GM12864 (cell line): ENCODE measurements at places on chromosomes 12 and 14.
A peak's percentile ranks its signal among the peaks of the same experiment; 100 is the strongest.

- no peak for DNase-seq
Observed at GRCh38 chr14:60722357-60723115, 1.6 kb downstream of the SIX4 start.

GRCh38 chr14:23537351-23538049 is 14.1 kb downstream of the ZFHX2 start:
- no peak for DNase-seq

DNA sequence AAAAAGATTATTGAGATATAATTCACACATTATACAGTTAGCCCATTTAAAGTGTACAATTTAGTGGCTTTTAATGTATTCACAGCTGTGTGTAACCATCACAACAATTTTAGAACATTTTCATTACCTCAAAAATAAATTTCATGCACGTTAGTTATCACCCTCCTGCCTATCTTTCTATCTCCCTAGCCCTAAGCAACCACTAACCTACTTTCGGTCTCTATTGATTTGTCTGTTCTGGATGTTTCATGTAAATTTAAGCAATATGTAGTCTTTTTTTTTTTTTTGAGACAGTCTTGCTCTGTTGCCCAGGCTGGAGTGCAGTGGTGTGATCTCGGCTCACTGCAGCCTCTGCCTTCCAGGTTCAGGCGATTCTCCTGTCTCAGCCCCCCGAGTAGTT is 439.4 kb downstream of the PCNX1 start:
- no peak for DNase-seq

- DNase-seq, result no peak
Observed at GRCh38 chr14:74360163-74360562, 11.9 kb downstream of the VRTN start.

DNA sequence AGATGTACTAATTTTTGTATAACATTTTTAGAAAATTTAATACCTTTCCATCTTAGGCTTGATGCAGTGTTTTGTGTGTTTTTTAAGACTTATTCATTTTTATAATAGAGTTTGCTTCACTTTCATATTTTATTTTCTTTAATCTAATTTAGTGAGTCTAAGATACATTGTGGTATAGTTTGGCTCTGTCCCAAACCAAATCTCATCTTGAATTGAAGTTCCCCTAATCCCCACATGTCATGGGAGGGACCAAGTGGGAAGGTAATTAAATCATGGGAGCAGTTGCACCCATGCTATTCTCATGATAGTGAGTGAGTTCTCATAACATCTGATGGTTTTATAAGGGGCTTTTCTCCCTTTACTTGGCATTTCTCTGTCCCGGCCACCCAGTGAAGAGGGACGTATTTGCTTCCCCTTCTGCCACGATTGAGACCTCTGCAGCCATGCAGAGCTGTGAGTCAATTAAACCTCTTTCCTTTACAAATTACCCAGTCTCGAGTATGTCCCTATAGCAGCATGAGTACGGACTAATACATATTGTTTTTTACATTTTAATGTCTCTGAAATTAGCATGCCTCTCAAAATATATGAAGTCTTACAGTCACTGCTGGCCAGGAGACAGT is 34.9 kb downstream of the GABARAPL1 start:
- DNase-seq, result no peak

- DNase-seq, result no peak
Observed at GRCh38 chr14:61513986-61514830, 181.1 kb upstream of the HIF1A start.

DNA sequence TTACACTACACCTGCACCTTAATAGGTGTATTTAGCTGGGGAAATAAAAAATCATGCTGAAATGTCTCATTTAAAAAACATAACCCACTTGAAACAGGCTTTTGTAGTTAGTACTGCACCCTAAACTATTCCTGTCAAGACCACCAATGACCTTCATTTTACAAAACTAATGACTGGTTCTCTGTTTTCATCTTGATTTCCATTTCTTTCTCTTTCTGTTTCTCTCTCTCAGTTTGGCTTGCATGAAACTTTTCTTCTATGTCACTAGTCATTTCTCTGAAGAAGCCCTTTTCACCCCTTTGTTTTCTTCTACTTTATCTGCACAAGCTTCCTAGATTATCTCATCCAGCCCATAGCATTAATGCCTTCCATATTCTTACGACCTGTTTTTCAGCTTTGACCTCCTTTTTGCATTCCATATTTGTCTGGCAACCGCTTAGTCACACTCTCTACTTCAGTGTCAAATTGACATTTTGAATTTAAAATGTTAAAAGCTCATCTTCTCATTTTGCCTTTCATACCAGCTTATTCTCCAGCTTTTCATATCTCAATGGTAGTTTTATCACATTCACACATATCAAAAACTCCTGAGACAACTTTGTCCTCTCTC is 32.7 kb upstream of the KLRF1 start:
- no peak for DNase-seq

GRCh38 chr14:92866181-92866752 is 56.7 kb upstream of the CHGA start:
- DNase-seq, result no peak

- DNase-seq, result no peak
Observed at GRCh38 chr12:92827836-92828431, 101.2 kb downstream of the EEA1 start.

GRCh38 chr12:49201595-49202295 is 12.9 kb upstream of the TUBA1A start:
- no peak for DNase-seq

DNA sequence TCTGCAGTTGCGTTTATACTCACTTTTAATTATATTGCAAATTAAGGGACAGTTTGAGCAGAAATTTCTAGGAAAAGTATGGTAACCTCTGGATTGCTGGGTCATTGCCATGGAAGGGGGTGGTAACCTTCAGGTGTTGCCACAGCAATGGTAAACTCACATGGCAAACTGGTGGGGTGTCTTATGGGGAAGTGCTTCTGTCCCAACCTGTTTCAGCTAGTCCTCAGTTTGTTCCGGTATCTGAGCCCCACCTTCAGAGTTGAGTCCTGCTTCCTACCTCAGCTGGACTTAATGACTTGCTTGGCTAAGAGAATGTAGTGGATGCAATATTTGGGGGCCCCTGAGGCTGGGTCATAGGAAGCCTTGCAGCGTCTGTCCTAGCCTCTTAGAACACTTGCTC is 7.3 kb upstream of the CLMN start:
- peak; percentile 66 for DNase-seq

GRCh38 chr12:110917961-110918360 is 2.4 kb downstream of the MYL2 start:
- no peak for DNase-seq

DNA sequence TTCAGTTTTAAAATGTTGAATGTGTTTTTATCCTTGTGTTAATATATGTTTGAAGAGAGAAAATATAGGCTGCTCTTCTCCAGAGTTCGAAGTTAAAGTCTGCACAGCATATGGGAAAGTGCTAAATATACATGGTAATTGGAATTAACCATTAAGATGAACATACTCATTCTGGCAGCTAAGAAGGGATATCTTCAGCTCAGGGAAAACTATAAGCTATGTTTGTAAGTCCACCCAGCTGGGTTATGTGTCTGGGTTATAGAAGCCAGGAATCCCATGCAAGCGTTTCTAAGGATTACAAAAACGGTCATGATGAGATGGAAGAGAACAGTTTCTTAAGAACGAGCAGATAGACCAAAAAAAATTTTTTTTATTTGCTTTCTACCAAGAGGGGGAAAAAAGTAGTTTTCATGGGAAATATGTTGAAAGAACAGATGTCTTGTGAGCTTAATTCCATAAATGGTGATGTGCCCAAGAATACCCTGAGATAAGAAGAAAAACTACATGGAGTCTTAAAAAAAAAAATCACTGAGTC is 198.9 kb downstream of the FBXL14 start:
- DNase-seq, result no peak

DNA sequence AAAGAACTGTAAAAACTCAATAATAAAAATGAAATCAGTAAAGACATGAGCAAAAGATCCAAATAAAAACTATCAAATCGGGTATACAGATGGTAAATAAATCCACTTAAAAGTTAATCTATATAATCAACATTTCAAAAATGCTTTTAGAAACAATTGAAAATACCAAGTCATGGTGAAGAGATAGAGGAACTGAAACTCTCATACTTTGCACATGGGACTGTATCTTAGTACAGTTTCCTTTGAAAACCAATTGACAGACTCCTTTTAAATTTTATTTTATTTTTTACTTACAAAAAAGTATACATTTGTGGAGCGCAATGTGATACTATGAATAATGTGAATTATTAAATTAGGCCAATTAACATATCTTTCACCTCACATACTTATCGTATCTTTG is 98.6 kb upstream of the FAR2 start:
- no peak for DNase-seq

- no peak for DNase-seq
Observed at GRCh38 chr12:1835211-1836131, 15.1 kb downstream of the LRTM2 start.

GRCh38 chr12:40313928-40314327 is 89.1 kb downstream of the LRRK2 start:
- peak; percentile 27 for DNase-seq

- no peak for DNase-seq
Observed at GRCh38 chr14:25622763-25623162, 572.8 kb upstream of the STXBP6 start.

DNA sequence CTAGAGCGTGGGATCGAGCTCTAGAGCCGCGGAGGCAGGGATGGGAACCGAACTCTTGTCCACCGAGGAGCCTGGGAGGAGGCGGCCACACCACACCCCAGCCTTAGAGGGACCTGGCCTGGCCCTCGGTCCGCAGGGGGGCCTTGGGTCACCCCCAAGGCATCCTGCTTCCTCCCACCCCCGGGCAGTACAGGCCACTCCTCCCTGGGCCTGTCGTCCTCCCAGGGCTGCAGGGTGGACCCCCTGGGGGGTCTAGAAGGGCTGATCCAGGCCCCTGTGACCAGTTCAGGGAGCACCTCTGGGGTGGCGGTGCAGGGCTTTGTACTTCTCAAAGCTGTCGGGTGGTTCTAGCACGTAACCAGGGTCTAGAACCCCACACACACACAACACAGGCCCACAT is 79.1 kb upstream of the FBRSL1 start:
- no peak for DNase-seq

DNA sequence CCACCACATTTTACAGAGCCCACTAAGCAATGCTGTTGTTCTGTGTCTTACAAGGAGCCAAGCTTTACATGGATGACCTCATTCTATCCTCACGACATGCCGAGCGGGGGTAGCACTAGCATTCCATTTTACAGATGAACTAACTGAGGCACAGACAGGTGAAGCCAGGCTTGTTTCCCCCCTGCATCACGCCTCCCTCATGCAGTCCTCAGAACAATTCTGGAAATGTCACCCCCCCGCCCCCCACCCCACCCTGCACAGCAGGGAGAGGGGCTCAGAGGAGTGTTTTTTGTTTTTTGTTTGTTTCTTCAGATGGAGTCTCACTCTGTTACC is 1.5 kb downstream of the SLC8B1 start:
- DNase-seq, result no peak

DNA sequence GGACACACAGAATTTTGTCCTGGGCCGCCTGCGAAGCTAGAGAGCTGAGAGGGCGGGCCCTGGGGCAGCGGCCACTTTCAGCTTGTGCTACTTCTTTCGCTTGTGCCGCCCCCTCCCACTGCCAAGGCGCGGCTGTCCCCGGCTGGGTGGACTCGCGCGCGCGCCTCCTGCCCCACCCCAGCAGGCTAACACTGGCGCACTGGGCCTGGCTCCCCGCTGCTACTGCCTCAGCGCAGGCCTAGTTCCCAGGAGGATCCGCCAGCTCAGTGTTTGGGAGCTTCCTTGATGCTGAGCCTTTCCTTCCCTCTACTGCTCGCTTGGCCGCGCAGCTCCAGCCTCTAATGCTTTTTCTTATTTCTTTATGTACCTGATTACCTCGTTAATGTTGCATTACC is 27.4 kb upstream of the METAP2 start:
- no peak for DNase-seq

DNA sequence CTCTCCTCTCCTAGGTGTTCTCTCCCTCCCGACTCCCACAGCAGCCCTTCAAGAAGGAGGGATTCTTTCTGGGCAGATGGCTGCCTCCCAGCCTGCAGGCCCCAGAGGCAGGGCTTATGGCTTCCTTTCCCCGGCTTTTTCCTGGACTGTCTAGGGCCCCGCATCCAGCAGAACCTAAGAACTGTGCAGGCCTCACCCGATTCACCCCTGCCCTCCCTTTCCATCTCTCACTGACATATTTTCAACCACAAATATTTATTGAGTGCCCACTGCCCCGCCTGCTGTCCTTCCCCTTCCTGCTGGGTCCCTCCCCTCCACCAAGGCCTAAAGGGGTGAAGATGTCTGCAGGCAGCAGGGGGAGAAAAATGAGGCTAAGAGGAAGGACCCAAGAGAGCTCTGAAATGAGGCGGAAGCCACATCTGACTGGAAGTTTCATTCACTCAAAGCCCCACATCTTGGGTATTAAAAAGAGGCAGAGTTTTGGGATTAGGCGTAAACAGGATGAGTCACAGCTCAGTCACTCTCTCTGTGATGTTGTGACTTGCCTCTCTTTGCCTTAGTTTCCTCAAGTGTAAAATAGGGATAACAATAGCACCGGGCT is 2.9 kb downstream of the SCNN1A start:
- no peak for DNase-seq

- DNase-seq, result no peak
Observed at GRCh38 chr14:49206828-49207227, 379.4 kb downstream of the RPS29 start.

GRCh38 chr12:49482095-49483051 is 56.5 kb upstream of the KCNH3 start:
- no peak for DNase-seq

DNA sequence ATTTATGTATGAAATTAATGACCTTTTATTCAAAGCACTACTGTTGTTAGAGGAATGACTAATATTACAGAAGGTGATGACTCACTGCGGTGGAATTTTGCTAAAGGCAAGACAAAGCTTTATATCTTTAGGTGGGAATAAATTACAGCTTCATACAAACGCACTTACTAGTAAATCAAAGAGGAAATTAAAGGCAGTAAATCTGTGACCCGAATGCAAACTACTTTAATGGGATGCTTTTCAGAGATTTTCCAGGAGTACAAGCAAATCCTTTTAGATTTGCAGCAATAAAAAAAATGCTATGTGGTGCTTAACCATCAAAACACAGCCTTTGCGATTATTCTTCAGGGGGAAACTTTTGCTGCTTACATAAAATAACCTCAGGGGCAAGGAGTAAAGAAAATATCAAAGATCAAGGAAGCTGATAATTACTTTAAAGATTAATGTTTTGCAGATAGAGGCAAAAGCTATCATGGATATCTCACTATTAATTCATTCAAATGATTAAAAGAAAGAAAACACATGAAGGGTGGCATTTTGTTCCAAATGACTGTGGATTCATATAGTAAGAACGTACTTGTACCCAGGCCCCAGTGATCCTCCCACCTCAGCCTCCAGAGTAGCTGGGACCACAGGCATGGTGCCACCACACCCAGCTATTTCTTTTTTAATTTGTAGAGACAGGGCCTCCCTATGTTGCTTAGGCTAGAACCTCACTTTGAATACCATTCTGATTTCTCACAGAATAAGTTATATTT is 98.9 kb downstream of the DENND5B start:
- no peak for DNase-seq
